NCI-H1105 treated with DMSO at 0.1 percent for 48 hours (cell line): ENCODE measurements at places on chromosomes 3 and 15.

- peak; percentile 84 for DNase-seq
Measured at GRCh38 chr3:105527949-105528348, 161.2 kb downstream of the ALCAM start.

DNA sequence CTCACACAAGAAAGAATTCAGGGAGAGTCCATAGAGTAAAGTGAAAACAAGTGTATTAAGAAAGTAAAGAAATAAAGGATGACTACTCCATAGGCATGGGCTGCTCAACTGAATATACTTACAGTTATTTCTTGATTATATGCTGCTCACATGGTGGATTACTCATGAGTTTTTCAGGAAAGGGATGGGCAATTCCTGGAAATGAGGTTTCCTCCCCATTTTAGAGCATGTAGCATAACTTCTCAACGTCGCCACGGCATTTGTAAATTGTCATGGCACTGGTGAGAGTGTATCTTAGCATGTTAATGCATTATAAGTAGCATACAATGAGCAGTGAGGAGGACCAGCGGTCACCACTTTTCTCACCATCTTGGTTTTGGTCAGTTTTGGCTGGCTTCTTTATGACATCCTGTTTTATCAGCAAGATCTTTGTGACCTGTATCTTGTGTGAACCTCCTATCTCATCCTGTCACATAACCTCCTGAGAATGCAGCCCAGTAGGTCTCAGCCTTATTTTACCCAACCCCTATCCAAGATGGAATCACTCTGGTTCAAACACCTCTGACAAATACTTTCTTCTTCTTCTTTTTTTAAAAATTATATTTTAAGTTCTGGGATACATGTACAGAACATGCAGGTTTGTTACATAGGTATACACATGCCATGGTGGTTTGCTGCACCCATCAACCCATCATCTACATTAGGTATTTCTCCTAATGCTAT lies 849.7 kb downstream of the TBL1XR1 start:
- no peak for DNase-seq

GRCh38 chr3:161560008-161560637 lies 63.5 kb downstream of the OTOL1 start:
- DNase-seq: peak; percentile 77

GRCh38 chr3:37511463-37511920 lies 337.1 kb upstream of the LRRFIP2 start:
- DNase-seq: no peak

DNA sequence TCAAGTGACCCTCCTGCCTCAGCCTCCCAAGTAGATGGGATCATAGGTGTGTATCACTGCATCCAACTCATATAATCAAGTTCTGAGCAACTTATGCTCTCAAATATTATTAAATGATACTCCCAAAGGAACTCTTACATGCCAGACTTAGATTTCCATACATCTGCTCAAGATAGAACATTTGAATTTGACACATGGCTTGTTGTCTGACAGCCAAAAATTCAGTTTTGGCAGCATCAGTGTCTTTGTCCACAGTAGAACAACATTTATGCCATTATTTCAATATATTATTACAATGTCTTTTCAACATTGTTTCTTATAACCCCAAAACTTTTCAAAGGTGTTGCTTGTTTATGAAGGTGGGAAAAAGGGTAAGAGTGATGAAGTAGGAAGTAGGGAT lies 116.2 kb downstream of the SUCNR1 start:
- DNase-seq: no peak

DNA sequence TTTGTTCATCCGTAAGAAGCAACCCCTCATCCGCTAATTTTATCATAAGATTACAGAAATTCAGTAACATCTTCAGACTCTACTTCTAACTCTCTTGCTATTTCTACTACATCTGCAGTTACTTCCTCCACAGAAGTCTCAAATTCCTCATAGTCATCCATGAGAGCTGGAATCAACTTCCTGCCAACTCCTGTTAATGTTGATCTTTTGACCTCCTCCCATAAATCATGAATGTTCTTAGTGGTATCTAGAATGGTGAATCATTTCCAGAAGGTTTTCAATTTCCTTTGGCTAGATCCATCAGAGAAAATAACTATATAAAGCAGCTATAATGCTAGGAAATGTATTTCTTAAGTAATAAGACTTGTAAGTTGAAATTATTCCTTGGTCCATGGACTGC lies 115.1 kb downstream of the TAFA4 start:
- no peak for DNase-seq

DNA sequence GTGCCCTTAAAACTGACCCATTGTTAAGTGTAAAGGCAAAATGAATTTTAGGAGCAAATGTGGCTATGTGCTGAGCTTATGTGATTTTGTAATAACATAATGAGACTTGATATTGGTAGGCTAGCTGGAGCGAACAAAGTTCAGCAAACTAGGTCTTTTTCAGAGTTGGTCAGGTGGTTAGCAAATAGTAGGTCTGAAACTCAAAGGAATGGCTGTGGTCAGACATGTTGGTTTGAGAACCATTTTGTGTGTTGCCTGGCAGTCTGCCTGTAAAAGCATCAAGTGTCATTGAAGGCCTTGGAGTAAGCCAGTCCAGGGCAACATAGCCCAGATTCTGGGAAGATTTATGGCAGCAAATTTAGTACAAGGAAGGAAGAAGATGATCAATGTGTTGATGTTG lies 16.4 kb downstream of the FBXO22 start:
- DNase-seq: no peak

- peak; percentile 51 for DNase-seq
Measured at GRCh38 chr15:51776952-51777569, 25.7 kb downstream of the TMOD2 start.

DNA sequence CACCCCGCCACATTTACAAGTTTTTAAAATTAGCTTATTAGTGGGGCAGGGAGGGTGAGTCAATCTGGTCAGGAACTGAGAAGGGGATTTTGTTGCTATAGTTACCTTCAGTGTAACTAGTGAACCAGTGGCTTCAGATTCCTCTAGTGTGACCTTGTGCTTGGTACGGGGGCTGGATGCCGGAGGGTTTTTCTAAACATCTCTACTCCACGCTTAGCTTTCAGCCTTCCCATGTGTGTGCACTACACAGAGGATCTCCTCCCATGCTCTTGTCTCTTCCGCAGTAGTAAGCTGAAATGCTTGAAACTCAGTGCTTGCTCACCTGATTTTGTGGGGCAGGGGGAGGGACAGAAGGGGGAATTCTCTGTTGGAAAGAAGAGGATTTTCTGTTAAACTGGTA lies 67.9 kb upstream of the AKAP13 start:
- no peak for DNase-seq

DNA sequence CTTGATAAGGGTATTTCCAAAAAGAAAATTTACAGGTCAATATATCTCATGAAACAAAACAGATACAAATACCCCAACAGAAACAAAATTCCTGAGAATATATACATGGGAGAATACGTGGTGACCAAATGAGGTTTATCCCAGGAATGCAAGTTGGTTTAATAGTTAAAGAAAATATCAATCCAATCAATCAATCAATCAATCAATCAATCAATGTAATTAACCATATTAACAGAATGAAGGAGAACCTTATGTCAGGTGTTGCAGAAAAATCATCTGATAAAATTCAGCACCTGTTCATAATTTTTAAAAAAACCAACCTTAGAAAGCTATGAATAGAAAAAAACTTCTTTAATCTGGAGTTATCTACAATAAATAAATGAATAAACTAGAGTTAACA lies 35.9 kb downstream of the ITGA11 start:
- no peak for DNase-seq

GRCh38 chr3:15685927-15686326 lies 84.4 kb downstream of the BTD start:
- DNase-seq: no peak

- no peak for DNase-seq
Measured at GRCh38 chr15:71925145-71925544, 114.8 kb downstream of the NR2E3 start.

GRCh38 chr3:10365791-10366190 lies 44.9 kb upstream of the SEC13 start:
- no peak for DNase-seq

- DNase-seq: no peak
Measured at GRCh38 chr3:58158442-58159153, 52.2 kb downstream of the DNASE1L3 start.

DNA sequence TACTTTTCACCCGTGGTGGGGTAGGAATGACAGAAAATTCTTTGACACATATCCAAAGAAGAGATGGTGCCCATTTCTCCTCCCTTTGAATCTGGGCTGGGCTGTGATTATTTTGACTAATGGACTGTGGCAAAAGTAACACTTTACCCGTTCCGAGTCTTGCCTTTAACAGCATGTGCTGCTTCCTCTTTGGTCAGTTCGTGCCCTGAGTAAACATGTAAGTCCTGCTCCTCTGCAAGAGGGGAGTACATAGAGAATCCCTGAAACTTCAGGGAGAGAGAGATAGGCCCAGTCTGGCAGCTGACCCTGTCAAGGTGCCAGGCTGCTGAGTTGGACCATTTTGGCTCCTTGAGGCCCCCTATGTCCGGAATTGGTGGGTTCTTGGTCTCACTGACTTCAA lies 243.1 kb downstream of the EPHB1 start:
- DNase-seq: no peak

DNA sequence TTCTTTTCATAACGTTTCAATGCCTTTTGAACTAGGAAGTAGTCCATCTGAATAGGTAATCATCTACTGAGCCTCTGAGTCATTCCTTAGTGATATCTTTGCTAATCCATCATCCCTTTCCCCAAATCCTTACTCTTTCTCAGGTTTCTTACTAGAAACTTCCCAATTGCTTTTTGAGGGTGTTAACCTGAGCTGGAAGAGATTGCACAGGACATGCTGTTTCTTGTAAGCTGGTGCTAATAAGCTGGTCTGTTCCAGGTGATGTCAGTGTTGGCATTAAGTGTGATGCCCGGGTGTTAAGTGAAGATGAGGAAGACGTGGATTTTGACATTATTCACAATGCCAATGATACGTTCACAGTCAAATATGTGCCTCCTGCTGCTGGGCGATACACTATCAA lies 101.0 kb downstream of the DNASE1L3 start:
- no peak for DNase-seq

GRCh38 chr15:100461049-100461448 lies 67.7 kb downstream of the CERS3 start:
- DNase-seq: no peak

DNA sequence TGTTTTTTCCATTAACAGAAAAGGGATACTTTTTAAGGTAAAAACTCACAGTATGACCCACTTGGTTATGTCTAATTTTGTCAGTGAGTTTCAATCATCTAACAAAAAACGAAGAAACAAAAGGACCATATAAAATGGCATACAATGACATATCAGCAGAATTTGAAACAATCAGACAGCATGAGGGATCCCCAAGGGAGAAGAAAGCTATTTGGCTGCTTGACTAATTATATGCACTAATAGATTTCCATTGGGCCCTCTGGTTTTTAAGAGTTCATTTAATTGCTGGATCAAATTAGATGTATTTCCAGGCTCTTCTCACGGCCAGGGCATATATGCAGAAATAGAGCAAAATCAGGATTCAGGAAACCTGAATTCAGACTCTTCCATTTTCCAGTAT lies 376.4 kb upstream of the GBE1 start:
- DNase-seq: peak; percentile 33

DNA sequence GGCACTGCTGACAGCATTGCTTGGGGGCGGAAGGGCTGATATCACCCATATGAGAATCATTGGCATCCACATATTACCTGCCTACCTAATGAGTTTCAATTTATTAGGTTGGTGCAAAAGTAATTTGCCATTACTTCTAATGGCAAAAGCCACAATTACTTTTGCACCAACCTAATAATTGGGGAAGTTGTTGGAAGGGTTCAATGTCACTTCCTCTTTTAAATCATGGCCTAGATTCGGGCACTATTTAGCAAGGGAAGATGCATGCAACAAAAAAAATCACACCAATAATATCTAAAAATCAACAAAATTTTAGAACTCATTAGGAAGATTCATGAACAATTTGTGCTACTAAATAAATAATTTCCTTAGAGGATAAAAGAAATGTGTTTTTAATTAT lies 56.0 kb upstream of the AGTR1 start:
- DNase-seq: no peak
